ENCODE measurements at places on chromosomes 3 and 15. TPM values are rescaled to one million over a fixed set of nuclear protein-coding genes. Genes with fewer than 3 reads are reported as not detected.

The ROBO1 gene
- total RNA-seq: 55.9 TPM

The XYLB gene
- total RNA-seq: 9.1 TPM

The TTLL13 gene
- under 0.01 TPM for total RNA-seq

The PLS1 gene
- 0.66 TPM for total RNA-seq

The CD86 gene
- not detected for total RNA-seq

The STRIT1 gene
- total RNA-seq: not detected

The MAP2K1 gene
- total RNA-seq: 27.2 TPM

The PLA2G4F gene
- not detected for total RNA-seq

The XCR1 gene
- not detected for total RNA-seq

All from aortic smooth muscle cell (primary cell).